ENCODE measurements at places on chromosomes 1 and 21. TPM values are rescaled to one million over a fixed set of nuclear protein-coding genes. Genes with fewer than 3 reads are reported as not detected.

DNA sequence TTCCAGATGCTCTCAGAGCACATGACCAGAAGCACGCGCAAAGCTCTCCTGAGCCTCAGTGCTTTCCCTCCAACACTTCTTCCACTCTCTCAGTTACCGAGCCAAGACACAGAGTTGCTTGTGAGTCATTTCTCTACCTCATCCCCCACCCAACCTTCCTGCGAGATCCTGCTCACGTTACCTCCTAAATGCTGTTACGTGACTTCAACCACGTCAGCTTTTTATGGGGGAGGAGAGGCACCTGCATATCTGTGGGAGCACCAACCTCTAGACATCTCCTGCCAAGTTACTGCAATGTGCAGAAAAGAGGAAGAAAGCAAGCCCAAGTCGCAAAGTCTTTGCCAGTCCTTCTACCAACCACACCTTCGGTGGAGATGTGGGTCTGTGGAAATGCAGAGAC is 27.2 kb upstream of the ERG start:
- no peak for DNase-seq

- no peak for DNase-seq
These were observed 403 bp upstream of the PSEN2 start for GRCh38 chr1:226870026-226870400.

DNA sequence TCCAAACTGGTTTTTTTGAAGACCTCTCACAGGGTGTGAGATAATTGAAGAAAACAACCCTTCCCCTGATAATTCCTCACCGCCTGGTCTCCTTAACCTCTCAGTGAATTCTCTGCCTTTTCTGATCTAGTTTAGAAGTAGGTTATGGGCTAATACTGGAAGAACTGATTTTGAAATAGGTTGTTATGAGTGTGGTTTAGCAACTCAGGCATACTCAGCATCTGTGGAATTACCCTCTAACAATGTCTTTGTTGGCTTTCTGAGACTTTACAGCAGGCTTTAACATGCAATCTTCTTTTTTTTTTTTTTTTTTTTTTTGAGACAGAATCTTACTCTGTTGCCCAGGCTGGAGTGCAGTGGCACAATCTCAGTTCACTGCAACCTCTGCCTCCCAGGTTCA is 10.3 kb upstream of the PLD5 start:
- no peak for DNase-seq

DNA sequence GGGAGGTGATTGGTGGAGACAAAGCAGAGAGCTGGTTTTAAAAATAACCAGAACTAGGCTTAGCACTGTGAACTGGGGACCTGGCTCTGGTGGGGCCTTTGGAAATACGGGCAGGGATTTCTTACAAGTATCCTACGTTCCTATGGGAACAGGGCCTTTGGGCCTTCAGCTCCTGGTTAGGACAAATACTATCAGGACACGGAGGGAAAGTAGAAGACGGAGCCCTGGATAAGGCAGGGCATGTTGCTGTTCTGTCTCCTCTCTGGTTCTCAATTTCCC is 5.3 kb upstream of the MYOG start:
- DNase-seq: no peak

S100A7A gene
- total RNA-seq: not detected

SPATA21 gene
- not detected for total RNA-seq

PRR9 gene
- 1.2 TPM for total RNA-seq

GRCh38 chr1:206505702-206506355 is 1.5 kb upstream of the RASSF5 start:
- no peak for DNase-seq

GRCh38 chr1:215660259-215660658 is 93.2 kb downstream of the KCTD3 start:
- DNase-seq: no peak

DNA sequence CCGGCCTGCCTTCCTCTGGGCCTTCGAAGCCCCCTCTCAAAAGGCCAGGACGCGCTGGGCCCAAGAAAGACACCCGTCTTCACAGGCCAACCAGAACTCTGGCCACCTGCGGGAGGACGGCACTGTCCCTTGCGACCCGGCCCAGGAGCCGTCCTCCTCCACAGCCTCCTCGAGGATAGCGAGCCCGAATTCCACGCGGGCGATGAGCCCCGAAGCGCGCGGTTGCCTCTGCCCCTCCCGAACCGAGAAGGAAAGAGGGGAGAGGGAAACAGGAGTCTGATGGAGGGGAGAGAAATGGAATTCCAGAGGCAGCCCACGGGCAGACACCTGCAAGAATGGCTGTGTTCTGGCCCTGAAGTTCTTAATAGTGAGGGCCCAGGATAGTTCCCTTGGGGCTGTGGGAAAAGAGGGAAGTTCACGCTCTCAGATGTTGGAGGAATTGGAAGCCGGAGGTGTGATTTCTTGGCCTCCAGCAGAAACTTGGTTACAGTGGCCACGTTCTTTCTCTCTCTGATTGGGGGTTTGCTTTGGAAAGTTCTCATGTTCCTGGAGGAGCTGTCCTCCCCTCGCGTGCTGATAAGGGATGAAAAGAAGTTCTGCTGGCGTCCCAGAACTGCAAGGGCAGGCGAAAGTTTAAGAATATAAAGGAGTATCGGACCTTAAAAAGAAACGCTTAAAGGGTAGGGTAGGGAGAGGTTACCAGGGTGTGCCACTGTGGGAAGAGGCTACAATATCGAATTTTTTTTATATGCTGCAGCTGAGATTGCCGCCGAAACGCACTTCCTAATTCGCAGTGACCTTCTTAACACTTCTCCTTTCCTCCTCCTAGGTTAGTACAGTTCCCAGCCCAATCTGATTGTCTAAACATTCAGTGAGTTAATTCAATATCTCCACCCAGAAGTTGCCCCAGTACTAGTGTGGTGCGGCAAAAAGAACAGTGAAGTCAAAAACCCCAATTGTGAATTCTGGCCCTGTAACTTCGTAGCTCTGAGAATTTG is 5.8 kb upstream of the SLC44A5 start:
- no peak for DNase-seq

SPRR2G gene
- total RNA-seq: not detected

GRCh38 chr1:27795601-27796000 is 22.6 kb downstream of the STX12 start:
- no peak for DNase-seq

- DNase-seq: no peak
These were observed 45.7 kb downstream of the CAPZB start for GRCh38 chr1:19439464-19440171.

WNT9A gene
- total RNA-seq: 0.78 TPM

GRCh38 chr1:156384658-156385057 is 15.6 kb downstream of the RHBG start:
- no peak for DNase-seq

DNA sequence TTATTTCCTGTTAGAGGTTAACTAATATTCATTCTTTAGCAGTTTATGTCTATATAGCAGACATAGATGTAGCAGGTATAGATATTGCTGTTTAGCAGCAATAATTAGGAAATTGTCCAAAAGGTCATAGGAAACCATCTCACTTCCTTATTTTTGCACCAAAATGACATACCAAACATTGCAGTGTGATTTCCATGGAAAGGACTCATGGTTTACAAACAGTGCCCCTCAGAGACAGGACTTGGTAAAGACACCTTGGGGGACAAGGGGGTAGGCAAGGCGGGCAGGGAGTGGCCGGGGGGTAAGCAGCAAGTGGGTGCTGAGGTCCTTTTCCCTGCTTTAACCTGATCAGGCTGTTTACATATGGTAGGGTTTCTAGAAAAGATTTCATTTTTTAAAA is 30.5 kb downstream of the BATF3 start:
- DNase-seq: no peak

DNA sequence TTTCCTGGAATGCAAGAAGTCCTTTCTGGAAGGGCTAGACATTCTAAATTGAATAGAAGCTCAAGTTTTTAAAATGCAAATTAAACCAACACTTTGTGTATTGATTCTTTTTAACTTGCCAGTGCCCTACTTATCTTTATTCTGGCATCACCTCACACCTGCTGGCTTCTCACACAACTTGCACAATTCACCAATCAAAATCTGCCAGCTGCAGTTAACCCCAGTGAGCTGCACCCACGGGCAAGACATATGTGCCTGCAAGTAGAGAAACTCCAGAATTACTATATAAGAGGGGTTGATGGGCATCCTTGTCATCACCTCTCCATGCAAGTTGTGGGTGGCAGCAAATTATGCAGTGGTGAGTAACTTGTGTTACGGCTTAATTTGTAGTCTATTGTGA is 11.7 kb upstream of the PLPPR4 start:
- no peak for DNase-seq

GRCh38 chr21:9758888-9759287 is 762.5 kb upstream of the TPTE start:
- no peak for DNase-seq

GRCh38 chr1:186865253-186865652 is 36.5 kb downstream of the PLA2G4A start:
- no peak for DNase-seq

DNA sequence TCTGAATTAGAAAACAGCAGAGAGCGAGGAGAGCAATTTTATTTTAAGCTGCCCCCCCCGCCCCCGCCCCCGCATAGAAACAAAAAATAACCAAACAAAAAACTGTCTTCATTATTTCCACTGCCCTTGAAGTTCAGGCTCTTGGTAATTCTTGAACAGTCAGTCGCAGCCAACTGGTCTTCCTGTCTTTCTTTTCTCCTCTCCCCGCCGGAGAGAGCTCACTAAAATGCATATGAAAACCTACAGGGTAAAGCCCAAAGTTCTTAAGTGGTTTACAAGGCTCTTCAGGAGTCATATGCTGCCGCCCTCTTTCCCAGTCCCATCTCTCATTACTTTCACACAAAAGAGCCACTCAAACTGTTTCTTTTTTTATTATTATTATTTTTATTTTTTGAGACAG is 1.1 kb upstream of the ANKRD35 start:
- no peak for DNase-seq

DNA sequence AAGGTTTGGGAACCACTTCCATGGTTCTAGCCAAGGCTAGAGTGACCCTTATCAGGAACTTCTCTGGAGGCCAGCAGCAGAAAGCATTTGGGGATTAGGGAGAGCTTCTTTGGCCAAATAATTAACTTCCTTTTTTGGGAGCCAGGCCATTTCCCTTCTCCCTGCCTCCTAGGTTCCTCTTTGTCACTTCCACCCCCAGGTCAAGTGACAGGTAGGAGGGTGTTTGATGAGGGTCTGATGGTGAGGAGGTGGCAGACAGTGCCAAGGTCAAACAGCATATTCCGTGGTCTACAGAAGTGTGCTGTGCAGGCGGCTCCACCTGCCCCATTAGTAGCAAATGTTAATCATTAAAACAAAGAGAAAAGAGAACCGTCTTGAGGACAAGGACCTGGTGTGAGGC is 1.9 kb upstream of the KCNA10 start:
- DNase-seq: no peak

GRCh38 chr21:15289896-15290841 is 225.4 kb upstream of the NRIP1 start:
- no peak for DNase-seq

GRCh38 chr1:26391450-26391849 is 18.9 kb upstream of the ZNF683 start:
- no peak for DNase-seq

- no peak for DNase-seq
These were observed 303.6 kb downstream of the PTPRU start for GRCh38 chr1:29539971-29540370.

RIMS3 gene
- total RNA-seq: 5.5 TPM

C1orf50 gene
- total RNA-seq: 3.0 TPM

GRCh38 chr1:63621075-63621474 is 27.9 kb downstream of the PGM1 start:
- no peak for DNase-seq

- no peak for DNase-seq
These were observed 37.7 kb upstream of the SLC30A10 start for GRCh38 chr1:219966071-219966349.

GRCh38 chr1:233027046-233027445 is 76.6 kb downstream of the NTPCR start:
- DNase-seq: no peak

TPTE gene
- total RNA-seq: not detected

MAP1LC3C gene
- not detected for total RNA-seq

GRCh38 chr21:33238146-33238545 is 8.4 kb downstream of the IFNAR2 start:
- no peak for DNase-seq

DYNLT4 gene
- total RNA-seq: not detected

DNA sequence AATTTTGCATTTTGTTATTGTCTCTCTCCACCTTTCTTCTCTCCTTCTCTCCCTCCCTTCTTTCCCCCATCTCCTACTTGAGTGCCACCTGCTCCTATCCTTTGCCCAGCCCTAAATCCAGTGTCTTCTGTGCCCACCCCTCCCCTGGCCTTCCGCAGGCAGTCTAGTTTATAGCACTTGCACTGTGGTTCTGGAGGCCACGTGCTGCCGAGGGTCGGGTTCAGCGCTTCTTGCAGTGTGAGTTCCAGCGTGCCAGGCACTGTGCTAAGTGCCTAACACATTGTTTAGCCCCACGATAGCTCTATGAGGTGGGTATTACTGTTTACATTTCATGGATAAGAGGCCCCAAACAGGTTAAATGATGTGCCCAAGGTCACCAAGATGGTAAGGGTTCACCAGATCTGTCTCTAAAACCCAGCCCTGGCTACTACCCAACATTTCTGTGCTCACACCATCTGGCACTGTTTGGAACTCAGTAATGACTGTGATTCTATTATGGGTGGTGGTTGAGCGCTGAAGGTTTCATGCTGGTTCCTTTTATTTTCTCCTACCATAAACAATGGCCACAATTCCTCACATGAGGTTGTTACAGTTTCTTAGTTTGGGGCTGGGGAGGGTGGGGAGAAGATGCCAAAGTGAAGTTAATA is 14.1 kb upstream of the ATP1A4 start:
- no peak for DNase-seq

- no peak for DNase-seq
These were observed 157.7 kb downstream of the CAMTA1 start for GRCh38 chr1:6942990-6943389.

DNA sequence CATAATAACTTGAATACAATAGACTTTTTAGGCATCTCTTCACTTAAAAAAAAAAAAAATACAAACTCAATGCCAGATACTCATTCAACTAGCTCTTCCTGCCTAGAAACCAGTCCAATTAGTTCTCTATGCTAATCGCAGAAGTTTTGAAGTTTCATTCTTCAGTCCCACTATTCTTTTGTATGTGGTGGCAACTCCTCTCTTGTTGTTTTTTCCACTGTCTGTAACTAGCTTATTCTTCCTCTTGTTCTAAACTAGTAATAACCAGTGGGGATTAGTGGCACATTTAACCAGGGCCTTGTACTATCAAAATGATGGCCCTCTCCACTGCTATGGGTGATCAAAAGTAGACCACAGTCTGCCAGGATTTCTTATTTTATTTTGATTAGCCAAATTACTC is 52.5 kb downstream of the SELENOF start:
- DNase-seq: no peak
